HuH-7 (cell line): ENCODE measurements at places on chromosomes 12 and 14.

DNA sequence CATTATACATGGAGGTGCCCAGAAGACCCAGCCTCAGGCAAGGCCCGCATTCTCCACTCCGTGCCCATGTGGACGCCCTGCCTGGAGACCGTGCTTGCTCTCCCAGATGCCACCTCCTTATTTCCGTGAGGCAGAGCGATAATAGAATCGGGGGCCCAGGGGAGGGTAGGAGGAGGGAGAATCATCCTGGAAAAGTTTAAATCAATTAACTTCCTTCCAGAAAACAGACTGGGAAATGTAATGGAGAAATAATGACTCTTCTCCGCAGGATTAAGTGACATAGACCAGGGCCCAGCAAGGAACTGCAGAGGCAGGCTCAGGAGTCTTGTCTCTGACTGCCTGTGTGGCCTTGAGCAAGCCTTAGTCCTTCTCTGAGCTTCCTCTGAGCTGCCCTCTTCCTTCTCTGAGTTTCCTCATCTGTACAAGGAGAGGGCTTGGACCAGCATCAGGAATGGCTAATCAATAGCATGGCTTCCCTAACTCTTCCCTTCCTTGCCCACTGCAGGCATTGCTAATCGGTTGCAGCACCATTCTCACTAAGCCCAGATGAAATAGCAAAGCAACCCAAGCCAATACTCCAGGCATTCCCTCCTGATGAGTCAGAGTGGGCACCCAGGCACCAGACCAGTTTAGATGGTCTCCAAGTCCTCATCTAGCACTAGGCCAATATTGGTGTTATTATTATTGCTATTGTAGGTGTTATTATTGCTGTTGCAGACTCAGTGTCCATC lies 11.3 kb upstream of the FAM222A start:
- DNase-seq, result no peak

DNA sequence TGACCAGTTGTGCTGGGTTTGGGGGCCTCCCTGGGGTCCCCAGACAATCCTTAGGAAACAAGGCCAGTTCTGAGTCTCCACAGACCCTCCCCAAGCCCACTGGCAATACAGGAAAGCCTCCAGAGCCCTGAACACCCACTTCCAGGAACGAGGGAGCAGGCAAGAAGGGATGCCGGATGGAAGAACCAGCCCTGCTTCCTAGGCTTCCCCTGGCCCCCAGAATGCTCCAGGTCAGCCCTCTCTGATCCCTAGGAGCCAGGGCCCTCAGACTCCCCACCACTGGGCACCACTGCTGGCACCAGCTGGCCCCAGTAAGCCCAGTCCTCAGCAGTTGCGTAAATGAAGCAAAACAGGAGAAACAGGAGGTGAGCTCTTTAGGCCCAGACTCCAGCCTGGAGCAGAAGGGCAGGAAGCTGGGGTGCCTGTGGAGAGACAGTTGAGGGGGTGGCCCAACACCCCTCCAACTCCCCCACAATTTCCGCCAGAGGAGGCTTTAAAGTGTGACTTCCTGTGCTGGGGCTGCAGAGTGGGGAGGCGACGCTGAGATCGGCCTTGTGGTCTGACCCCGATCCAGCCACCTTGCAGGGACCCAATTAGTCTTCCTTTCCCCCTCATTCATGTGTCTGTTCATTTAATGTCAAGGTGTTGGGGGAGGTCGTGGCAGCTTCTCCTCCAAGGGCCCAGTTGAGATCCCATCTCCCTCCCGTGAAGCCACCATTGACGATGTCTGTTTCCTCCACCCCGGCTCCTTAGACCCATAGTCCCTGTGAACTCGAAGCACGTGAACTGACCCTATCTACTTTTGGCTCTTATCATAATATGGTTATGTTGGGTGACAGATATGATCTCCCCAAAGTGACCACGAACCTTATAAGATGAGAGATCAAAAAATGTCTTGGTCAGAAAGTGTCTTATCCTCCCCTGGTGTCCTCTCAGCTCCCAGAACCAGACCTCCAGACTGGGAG lies 4.7 kb downstream of the TNFRSF1A start:
- DNase-seq, result no peak

DNA sequence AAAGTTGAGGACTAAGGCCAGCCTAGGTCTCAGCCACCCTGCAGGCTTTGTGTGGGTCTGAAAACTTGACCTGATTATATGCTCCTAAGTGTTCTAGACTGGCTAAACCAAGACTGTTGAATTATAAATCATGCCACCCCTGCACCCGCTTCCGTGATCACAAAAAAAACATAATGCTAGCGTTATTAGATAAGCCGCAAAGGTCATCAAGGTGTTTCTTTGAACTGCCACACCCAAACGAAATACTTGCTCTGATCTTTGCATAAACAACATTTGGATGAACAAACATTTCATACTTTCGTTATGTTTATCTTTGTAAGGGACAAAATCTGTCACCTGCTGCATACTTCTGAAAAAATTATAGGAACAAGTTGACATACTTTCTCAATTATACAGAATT lies 2.5 kb downstream of the SMCO2 start:
- DNase-seq, result no peak

- no peak for DNase-seq
Measured at GRCh38 chr14:102249041-102249440, 55.9 kb downstream of the MOK start.
